ENCODE measurements at places on chromosomes 16 and 17. TPM values are rescaled to one million over a fixed set of nuclear protein-coding genes. Genes with fewer than 3 reads are reported as not detected.

Gene HSPB9
- not detected for total RNA-seq

Gene ODAD4
- 0.55 TPM for total RNA-seq

Gene SPATA22
- total RNA-seq, result not detected

Gene SOX9
- total RNA-seq, result not detected

Gene ZNF597
- total RNA-seq, result 1.1 TPM

Gene HOXB4
- total RNA-seq, result 2.5 TPM

Gene TNK1
- 4.8 TPM for total RNA-seq

Gene COX6A2
- not detected for total RNA-seq

Gene CLEC3A
- total RNA-seq, result not detected

Gene ATXN2L
- total RNA-seq, result 392 TPM

Gene CHST5
- total RNA-seq, result 0.10 TPM

Gene TBC1D3H
- total RNA-seq, result not detected

Gene RECQL5
- total RNA-seq, result 36.2 TPM

Gene MAP2K3
- 87.2 TPM for total RNA-seq

Gene MT1G
- total RNA-seq, result 22.4 TPM

Gene CDH3
- 20.1 TPM for total RNA-seq

Gene CCL3
- 8.3 TPM for total RNA-seq

Data from activated naive CD4-positive, alpha-beta T cell treated with anti-CD3 and anti-CD28 coated beads for 36 hours (primary cell).